ENCODE measurements at places on chromosomes 7 and 10. TPM values are rescaled to one million over a fixed set of nuclear protein-coding genes. Genes with fewer than 3 reads are reported as not detected.
A peak's percentile ranks its signal among the peaks of the same experiment; 100 is the strongest.

- DNase-seq: no peak
Measured at GRCh38 chr7:86965727-86966120, 93.7 kb downstream of the ELAPOR2 start.

GRCh38 chr10:4691301-4691700 is 134.7 kb upstream of the AKR1E2 start:
- DNase-seq: no peak

DNA sequence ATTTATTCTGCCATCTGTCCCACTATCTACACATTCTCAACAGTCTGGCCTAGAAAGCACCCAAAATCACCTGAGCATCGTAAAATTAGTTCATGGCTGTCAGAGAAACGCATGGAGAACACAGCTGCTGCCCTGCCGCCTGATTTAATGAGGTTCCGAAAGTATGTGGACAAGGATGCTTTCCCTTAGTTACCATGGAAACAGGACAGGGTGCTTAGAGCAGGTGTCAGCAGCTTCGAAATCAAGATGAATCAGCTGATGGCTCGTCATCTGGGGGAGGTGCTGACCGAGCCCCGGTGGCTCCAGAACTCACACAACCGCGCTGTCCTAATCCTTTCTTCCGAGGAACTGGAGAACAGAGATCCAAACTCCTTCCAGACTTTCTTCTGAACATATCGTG is 151.5 kb downstream of the TEX36 start:
- DNase-seq: no peak

DNA sequence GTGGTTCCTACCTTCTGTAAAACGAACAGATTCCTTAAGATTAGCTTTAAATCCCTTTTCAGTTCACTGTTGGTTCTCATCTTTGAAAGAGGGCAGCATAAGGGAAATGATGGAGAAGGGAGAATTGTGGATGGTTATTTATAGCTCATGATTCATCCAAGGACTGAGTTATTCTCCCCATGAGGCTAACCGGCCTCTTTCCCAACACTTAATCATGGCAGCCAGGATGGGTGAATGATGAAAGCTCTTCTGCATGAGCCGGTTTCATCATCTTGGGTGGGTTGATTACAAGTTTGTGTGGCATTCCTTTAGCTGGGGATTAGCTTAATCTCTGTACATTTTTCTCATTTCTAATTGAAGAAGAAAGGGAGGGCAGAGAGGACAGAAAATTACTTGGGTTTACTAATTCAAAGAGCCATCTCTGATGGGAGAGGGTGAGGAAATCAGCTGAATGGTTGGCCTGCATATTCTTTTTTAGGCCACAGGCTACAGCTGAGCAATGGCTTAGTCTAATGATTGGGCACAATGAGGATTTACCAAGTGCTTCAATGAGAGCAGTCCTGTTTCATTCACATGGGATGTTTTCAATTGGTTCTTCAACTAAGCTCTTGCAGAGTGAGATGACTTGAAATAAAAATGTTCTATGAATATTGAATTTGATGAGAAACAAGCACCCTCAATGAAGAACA is 250.0 kb downstream of the BMPER start:
- peak; percentile 88 for DNase-seq

- DNase-seq: no peak
Measured at GRCh38 chr10:29763396-29763795, 128.6 kb upstream of the SVIL start.

DNA sequence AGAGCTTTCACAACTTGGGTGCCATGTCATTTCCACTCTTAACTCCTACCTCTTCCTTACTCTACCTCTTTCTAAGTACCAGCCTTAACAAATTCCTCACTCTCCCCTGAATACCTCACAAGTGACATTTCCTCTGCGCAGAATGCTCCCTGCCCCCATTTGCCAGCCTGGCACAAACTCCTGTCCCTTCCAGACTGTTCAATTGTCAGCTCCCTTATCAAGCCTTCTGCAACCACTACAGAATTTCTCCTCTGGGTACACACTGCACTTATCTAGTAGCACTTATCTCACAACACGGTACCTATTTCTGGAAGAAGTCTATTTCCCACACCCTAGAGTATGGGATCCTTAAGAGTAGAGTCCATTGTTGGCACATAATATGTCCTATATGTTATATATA is 39.1 kb upstream of the ANAPC16 start:
- DNase-seq: no peak

GRCh38 chr10:6296828-6297251 is 94.1 kb downstream of the PFKFB3 start:
- no peak for DNase-seq

- DNase-seq: no peak
Measured at GRCh38 chr10:123135415-123136141, at the start of gene HMX3. Gene HMX3 (plus strand): TSS chr10:123135970. CDS start chr10:123136051, 81 bp downstream.

GRCh38 chr7:81008901-81009300 is 90.0 kb upstream of the SEMA3C start:
- DNase-seq: peak; percentile 33

- no peak for DNase-seq
Measured at GRCh38 chr7:138602451-138602850, 98.7 kb downstream of the SVOPL start.

TMEM178B gene
- not detected for total RNA-seq

BLNK gene
- total RNA-seq: not detected

Measured in foreskin keratinocyte (primary cell).